Liver (tissue), 10 donors: ENCODE measurements at places on chromosomes 7 and 10. TPM values are rescaled to one million over a fixed set of nuclear protein-coding genes. Genes with fewer than 3 reads are reported as not detected.

CTAGE6 gene
- total RNA-seq = not detected

OR2F2 gene
- not detected for total RNA-seq

PON1 gene
- 54.8 TPM for total RNA-seq

GRCh38 chr7:106219170-106219569, 65.6 kb downstream of the NAMPT start:
- H3K36me3 ChIP-seq = no peaks in the 10 kb centered on the region
- no peak for DNase-seq
- no peaks in the 10 kb centered on the region for H3K27me3 ChIP-seq
- no peak overlapping the region for H3K27ac ChIP-seq

- DNase-seq = no peak
- H3K4me3 ChIP-seq = no peak overlapping the region
- H3K36me3 ChIP-seq = no peaks in the 10 kb centered on the region
- no peaks in the 10 kb centered on the region for H3K27me3 ChIP-seq
- H3K27ac ChIP-seq = no peak overlapping the region
Observed at GRCh38 chr7:26657686-26658388, 206.6 kb downstream of the SKAP2 start.

- no peak for DNase-seq
- H3K27ac ChIP-seq = no peak overlapping the region
- no peaks in the 10 kb centered on the region for H3K36me3 ChIP-seq
- H3K4me1 ChIP-seq = no peaks in the 10 kb centered on the region
- H3K4me3 ChIP-seq = no peak overlapping the region
- no peaks in the 10 kb centered on the region for H3K27me3 ChIP-seq
Observed at GRCh38 chr7:151686016-151686766, 166.5 kb upstream of the RHEB start.

GRCh38 chr10:85124603-85125051, 796.2 kb downstream of the CCSER2 start:
- H3K36me3 ChIP-seq = no peaks in the 10 kb centered on the region
- no peak overlapping the region for H3K4me3 ChIP-seq
- no peaks in the 10 kb centered on the region for H3K4me1 ChIP-seq
- H3K27ac ChIP-seq = no peak overlapping the region

- no peaks in the 10 kb centered on the region for H3K27me3 ChIP-seq
- no peaks in the 10 kb centered on the region for H3K36me3 ChIP-seq
- peak overlapping the region; percentile 70 for H3K27ac ChIP-seq
- peaks cover 7% of the 10 kb centered on the region for H3K4me1 ChIP-seq
- peak overlapping the region; percentile 76 for H3K4me3 ChIP-seq
Observed at GRCh38 chr10:6145166-6145987, 56.5 kb downstream of the RBM17 start.

DNA sequence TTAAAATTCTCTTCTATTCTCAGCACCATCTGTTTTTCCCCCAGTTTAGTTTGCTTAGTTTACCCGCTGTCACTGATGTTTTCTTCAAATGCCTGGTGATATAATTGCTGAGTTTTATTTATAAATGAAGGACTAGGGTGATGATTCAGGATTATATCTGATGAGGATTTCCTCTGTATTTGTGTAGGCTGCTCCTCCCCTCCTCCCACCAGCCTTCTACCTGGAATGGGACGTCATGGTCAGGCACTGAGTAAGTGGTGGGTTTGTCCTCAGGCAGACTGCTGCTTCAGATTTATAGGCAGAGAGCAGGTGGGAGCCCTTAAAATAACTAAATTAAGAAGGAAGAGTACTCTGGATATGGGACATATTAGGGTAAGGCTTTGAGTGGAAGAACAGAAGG, 35.8 kb downstream of the PALS2 start:
- no peak overlapping the region for H3K4me3 ChIP-seq
- no peaks in the 10 kb centered on the region for H3K27me3 ChIP-seq
- no peak for DNase-seq
- no peak overlapping the region for H3K27ac ChIP-seq
- no peaks in the 10 kb centered on the region for H3K36me3 ChIP-seq
- H3K4me1 ChIP-seq = peaks cover 4% of the 10 kb centered on the region

DNA sequence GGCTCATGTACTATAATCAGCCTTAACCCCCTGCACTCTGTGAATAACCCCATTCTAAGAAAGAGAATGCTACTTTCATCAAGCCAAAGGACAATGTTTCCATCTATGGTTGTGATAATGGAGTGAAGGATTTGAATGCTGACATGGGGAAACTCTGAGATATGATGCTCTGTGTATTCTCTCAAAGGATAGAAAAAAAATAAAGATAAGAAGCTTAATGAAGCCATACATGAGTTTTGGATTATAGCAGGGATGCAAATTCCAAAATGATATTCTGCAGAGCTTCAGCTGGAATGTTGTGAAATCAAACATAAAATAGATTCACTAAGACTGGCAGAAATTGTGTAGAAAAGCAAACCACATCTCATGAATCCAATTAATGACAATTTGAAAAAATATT, 1074.1 kb downstream of the XPNPEP1 start:
- H3K27ac ChIP-seq = no peak overlapping the region
- no peak overlapping the region for H3K4me3 ChIP-seq
- no peaks in the 10 kb centered on the region for H3K4me1 ChIP-seq
- no peak for DNase-seq
- H3K36me3 ChIP-seq = no peaks in the 10 kb centered on the region

DNA sequence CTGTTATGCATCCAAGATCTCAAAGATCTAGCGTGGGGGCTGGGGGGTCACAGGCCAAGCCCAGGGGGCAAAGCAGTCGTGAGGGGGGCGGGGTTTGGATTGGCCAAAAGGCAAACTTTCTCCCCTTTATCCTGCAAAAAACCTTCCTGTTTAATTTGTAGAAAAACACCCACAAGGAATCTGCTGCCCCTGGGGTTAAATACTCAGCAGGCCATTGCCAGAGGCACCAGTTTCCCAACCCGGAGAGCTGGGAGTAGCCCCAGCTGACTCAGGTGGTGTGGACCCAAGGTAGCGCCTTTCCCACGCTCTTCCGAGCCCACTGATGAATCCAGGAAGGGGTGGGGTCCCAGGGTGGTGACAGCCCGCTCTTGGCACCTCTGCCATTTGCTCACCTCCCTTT, 21.4 kb downstream of the KCP start:
- no peak overlapping the region for H3K27ac ChIP-seq
- no peaks in the 10 kb centered on the region for H3K27me3 ChIP-seq
- DNase-seq = no peak
- H3K36me3 ChIP-seq = no peaks in the 10 kb centered on the region
- H3K4me3 ChIP-seq = no peak overlapping the region

- H3K4me3 ChIP-seq = no peak overlapping the region
- H3K27ac ChIP-seq = no peak overlapping the region
- H3K27me3 ChIP-seq = no peaks in the 10 kb centered on the region
- H3K36me3 ChIP-seq = no peaks in the 10 kb centered on the region
- no peak for DNase-seq
- H3K4me1 ChIP-seq = no peaks in the 10 kb centered on the region
Observed at GRCh38 chr10:107790271-107790670, 625.8 kb upstream of the SORCS1 start.

GRCh38 chr10:84948644-84949043, 620.3 kb downstream of the CCSER2 start:
- no peaks in the 10 kb centered on the region for H3K4me1 ChIP-seq
- DNase-seq = no peak
- no peaks in the 10 kb centered on the region for H3K27me3 ChIP-seq
- H3K4me3 ChIP-seq = no peak overlapping the region

GRCh38 chr7:94295850-94296249, 98.8 kb upstream of the COL1A2 start:
- H3K4me1 ChIP-seq = no peaks in the 10 kb centered on the region
- H3K36me3 ChIP-seq = no peaks in the 10 kb centered on the region
- no peak overlapping the region for H3K27ac ChIP-seq

DNA sequence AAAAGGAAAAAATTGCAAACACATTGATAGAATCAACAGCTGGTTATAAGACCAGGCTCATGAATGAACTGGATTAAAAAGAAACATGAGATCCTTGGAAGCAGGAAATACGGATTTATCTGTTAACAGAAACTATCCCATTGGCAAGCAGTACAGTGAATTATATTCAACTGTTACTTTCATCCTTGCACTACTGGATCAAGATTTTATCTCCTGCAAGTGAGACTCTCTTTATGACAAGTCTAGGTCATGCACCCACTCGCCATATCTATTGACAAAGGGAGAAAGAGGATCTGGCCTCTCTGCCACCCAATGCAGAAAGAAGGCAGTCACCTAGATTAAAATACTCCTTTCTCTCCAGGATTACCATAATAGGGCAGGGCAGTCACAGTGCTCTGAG, 41.4 kb downstream of the CSTF2T start:
- H3K36me3 ChIP-seq = no peaks in the 10 kb centered on the region
- no peak for DNase-seq
- H3K27me3 ChIP-seq = no peaks in the 10 kb centered on the region
- no peak overlapping the region for H3K4me3 ChIP-seq

GRCh38 chr10:125709553-125710474, 9.7 kb upstream of the EDRF1 start:
- no peaks in the 10 kb centered on the region for H3K27me3 ChIP-seq
- no peaks in the 10 kb centered on the region for H3K4me1 ChIP-seq
- no peaks in the 10 kb centered on the region for H3K36me3 ChIP-seq
- H3K4me3 ChIP-seq = no peak overlapping the region
- H3K27ac ChIP-seq = no peak overlapping the region

DNA sequence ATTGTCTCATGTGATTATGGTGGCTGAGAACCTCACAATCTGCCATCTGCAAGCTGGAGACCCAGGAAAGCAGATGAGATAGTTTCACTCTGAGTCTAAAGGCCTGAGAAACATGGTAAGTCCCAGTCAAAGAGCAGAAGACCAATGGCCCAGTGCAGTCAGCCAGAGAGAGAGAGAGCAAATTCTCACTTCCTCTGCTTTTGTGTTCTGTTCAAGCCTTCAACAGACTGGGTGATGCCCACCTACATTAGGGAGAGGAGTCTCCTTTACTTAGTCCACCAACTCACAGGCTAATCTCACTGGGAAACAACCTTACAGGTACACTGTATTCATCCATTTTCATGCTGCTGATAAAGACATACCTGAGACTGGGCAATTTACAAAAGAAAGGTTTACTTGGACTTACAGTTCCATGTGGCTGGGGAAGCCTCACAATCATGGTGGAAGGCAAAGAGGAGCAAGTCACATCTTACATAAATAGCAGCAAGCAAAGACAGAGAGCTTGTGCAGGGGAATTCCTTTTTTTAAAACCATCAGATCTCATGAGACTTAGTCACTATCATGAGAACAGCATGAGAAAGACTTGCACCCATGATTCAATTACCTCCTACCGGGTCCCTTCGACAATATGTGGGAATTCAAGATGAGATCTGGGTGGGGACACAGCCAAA, 4.7 kb upstream of the FRMPD2 start:
- no peaks in the 10 kb centered on the region for H3K27me3 ChIP-seq
- H3K36me3 ChIP-seq = no peaks in the 10 kb centered on the region
- H3K4me1 ChIP-seq = no peaks in the 10 kb centered on the region
- H3K27ac ChIP-seq = no peak overlapping the region

DNA sequence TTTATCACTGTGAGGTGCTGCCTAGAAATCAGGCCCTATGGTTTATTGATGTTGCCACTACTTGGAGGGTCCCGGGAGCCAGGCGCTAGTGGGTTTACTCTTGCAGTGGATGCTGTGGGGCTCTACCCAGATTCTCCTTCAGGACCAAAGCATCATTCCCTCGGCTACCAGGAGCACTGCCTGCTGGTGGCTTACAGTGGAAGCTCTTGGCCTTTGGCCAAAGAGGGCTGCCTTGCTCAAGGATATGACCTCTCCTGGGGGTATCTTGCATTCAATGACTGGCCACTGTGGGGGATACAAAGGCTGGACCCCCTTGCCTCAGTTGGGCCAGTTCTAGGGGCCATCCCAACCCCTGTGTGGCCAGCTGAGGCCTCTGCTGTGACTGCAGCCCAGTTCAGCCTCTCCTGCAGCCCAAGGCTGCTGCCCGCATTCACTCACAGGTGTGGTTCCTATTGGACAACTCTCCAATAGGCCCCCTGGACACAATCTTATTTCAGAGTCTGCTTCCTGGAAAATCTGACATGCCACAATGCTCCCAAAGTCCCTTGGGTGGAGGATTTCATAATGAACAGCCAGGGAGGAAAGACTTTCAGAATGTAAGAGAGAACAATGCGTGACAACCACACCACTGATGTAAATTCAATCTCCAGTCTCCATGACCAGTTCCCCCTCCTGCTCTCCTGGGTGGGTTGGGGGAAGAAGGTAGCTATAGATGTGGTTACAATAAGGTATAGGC, 196.3 kb downstream of the SNX10 start:
- H3K27ac ChIP-seq = no peak overlapping the region
- H3K4me1 ChIP-seq = no peaks in the 10 kb centered on the region
- no peaks in the 10 kb centered on the region for H3K36me3 ChIP-seq
- DNase-seq = no peak

GRCh38 chr7:120273476-120273975, 551 bp downstream of the KCND2 start:
- H3K4me3 ChIP-seq = peak overlapping the region; percentile 34
- no peak overlapping the region for H3K27ac ChIP-seq
- no peak for DNase-seq
- H3K4me1 ChIP-seq = peaks cover 12% of the 10 kb centered on the region
- H3K36me3 ChIP-seq = no peaks in the 10 kb centered on the region
